Left kidney (tissue), 8 donors: ENCODE measurements at places on chromosomes 2 and 18. TPM values are rescaled to one million over a fixed set of nuclear protein-coding genes. Genes with fewer than 3 reads are reported as not detected.
A peak's percentile ranks its signal among the peaks of the same experiment; 100 is the strongest.

- DNase-seq, result peak; percentile 25
Observed at GRCh38 chr2:55511508-55512124, 7.9 kb upstream of the CFAP36 start.

The GRHL1 gene
- polyA plus RNA-seq, result 7.2 TPM

The DNAH6 gene
- polyA plus RNA-seq, result 3.6 TPM

DNA sequence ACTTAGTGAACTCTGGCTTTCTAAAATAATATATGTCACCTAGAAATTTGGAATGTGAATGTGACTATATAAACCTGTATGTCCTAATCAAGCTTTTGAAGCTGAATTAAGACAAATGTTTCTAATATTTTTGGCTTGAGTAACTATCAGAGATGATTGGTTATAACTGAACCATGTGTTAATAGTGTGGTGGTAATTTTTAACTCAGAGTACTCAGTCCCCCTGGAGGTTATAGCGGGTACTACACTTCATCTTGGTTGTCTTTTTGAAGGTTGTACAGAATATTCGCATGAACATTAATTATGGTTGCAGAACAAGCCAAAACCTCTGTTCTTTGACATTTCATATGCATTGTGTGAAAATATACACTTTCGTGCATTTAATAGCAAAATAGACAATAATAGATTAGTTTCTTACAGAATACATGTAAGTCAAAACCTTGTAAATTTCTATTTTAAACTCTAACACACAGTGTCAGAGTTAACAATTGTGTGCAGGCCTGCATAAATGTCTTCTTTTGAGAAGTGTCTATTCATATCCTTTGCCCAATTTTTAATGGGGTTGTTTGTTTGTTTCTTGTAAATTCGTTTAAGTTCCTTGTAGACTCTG is 86.0 kb downstream of the OSBPL6 start:
- DNase-seq, result no peak

GRCh38 chr2:106044021-106044420 is 150.1 kb downstream of the UXS1 start:
- no peak for DNase-seq

DNA sequence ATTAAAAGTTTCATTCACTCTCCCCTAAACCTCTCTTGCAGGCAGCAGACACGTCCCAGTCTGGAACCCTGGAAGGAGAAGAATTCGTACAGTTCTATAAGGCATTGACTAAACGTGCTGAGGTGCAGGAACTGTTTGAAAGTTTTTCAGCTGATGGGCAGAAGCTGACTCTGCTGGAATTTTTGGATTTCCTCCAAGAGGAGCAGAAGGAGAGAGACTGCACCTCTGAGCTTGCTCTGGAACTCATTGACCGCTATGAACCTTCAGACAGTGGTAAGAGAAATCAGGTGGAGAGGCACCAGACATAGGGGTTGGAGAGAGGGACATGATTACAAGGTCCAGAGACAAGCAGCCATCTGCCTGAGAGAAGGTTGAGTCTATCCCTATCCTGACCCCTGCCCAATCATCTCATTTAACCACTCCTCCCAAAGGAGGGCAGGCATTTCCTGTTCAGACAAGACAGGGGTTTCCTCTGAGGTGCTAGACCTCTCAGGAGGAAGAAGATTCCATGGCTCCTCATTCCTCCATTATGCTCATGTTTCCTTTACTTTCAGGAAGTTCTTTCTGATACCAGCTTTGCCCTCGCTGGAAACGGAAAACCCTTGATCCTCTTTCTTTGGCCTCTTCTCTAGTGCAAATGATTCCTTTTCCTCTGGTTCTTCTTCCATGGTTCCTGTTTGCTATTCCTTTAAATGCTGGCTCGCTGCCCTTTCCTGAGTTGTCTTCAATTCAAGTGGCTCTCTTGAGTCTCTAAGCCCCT is 15.1 kb downstream of the PLCD4 start:
- DNase-seq, result no peak

The KLHL29 gene
- 11.9 TPM for polyA plus RNA-seq

GRCh38 chr2:241911551-241911950 is 42.0 kb downstream of the RTP5 start:
- DNase-seq, result no peak

The SEPTIN10 gene
- 128 TPM for polyA plus RNA-seq

GRCh38 chr2:224136396-224136795 is 97.3 kb upstream of the SERPINE2 start:
- no peak for DNase-seq

DNA sequence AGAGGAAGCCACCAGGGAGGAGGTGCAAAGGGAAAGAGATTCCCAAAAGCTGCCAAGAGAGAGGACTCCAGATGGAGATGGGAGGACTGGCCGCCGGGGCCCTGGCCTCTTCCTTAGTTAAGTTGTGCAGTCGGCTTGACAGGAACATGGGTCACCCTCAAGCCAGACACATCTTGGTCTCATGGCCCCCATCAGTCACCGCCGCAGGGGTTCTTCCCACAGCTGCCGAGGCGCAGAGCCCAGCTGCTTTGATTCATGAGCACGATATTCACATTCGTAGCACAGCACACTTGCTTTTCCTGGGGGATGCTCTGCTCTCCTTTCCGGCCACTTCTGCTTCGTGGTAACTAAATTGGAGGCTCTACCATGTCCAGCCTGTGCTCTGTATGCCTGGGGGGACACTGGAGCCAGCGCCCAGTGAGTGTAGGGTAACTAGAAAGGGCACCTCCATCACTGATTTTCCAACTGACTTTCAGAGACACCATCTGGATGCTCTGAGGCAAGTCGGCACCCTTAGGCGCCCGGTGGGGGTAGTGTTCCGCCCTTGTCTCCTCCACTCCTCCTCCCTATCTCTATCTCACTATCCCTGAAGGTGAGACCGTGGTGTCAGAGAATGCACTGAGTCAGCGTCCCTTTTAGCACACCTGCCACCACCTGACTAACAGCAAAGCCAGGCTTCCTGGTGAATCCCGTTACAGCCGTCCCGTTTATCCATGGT is 13.3 kb downstream of the TWIST2 start:
- DNase-seq, result no peak

The TM4SF20 gene
- 0.27 TPM for polyA plus RNA-seq

The IL36G gene
- polyA plus RNA-seq, result 0.67 TPM

- peak; percentile 81 for DNase-seq
Observed at GRCh38 chr2:159614534-159615366, 1.6 kb downstream of the BAZ2B start.

The INHBB gene
- not detected for polyA plus RNA-seq

The ZSWIM2 gene
- polyA plus RNA-seq, result not detected

DNA sequence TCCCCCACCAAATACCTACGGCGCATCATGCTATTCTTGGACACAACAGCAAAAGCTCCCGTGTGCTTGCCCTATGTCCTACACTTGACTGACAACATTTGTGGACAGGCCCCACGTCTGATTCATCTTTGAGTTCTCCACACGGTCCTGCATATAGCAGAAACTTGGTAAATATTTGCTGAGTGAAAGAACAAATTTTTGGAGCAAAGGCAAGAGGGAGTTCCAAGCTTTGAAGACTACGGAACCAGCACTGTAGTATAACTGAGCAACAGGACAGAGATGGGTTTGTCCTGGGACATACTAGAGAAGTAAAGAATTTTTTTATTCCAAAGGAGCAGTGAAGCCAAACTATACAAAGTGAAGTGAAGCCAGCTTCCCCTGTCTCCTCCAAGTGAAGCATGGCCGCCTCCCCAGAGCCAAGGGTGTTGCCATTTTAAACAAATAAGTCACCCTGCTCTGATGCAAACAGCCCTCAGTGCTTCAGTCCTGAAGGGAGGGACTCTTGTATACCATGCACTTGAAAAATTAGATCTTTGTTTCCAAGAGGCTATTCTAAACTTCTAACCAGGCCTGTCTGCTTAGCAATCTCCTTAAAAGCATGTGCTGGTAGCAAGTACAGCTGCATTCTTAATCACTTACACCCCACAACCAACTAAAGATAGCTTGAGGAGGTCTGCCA is 35.9 kb downstream of the SPRED2 start:
- DNase-seq, result no peak

The RIT2 gene
- 0.13 TPM for polyA plus RNA-seq

The MC4R gene
- 0.35 TPM for polyA plus RNA-seq

The CGREF1 gene
- polyA plus RNA-seq, result 5.4 TPM

The DHX57 gene
- 59.9 TPM for polyA plus RNA-seq

The EN1 gene
- not detected for polyA plus RNA-seq

DNA sequence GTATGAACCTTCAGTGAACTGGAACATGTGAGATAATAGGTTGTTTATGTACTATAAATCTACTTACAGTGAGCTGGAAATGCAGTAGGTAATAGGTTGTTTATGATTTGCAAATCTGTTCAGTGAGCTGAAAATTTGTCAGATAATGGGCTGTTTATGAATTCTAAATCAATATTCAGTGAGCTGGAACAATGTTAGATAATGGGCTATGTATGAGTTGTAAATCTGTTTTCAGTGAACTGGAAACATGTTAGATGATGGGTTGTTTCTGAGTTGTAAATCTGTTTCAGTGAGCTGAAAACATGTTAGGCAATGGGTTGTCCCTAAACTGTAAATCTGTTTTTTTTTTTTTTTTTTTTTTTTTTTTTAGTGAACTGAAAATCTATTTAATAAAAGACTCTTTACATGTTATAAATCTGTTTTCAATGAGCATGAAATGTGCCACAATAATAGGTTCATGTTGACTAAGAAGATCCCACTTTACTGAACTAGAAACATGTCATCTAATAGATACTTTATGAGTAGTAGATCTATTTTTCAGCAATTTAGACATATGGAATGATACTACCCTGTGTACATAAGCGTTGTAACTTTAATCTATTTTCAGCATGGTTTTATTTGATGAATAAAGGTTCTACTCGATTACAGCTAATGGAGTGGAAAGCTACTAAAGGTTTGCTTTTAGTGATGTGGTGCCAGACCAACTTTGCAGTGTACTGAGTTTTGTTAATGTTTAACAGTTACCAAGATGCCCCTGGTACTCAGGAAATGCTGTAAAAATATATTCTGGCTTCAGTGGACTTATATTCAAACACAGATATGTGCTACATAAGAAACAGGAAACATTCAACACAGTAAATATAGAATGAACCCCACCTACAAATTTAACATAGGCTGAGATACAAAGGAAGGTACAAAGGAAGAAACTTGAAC is 1471.8 kb downstream of the LRP1B start:
- DNase-seq, result no peak

- no peak for DNase-seq
Observed at GRCh38 chr2:1688859-1689258, 55.5 kb downstream of the PXDN start.

The NTSR2 gene
- not detected for polyA plus RNA-seq
